ENCODE measurements at places on chromosomes 5 and 9. TPM values are rescaled to one million over a fixed set of nuclear protein-coding genes. Genes with fewer than 3 reads are reported as not detected.

GRCh38 chr5:95891499-95891898 is 69.0 kb upstream of the GLRX start:
- peak; percentile 35 for DNase-seq

DNA sequence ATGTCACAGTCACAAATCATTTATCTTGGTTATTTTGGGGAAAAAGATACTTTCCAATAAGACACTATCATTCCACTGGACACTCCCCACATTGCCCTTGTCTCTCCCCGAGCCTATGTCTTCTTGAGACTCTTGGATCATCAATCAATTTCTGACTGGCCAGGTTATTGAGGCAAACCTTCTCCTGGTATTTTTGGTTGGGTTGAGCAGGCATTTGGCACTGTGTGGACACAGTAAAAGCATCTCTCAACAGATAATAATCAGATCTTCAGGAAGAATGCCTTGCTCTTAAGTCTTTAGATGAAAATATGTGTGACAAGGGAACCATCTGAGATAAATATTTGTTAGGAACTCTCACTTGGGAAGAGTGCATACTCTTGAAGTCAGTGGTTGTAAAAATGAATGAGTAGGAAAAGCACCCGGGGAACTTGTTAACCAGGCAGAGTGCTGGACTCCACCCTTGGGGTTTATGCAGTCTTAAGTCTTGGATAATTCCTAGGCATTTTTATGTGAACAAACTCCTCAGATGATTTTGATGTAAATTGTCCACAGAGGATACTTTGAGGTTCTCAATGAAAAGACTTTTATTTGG is 223.8 kb upstream of the CLINT1 start:
- DNase-seq: no peak

GRCh38 chr9:93673021-93673838 is 96.8 kb downstream of the PHF2 start:
- peak; percentile 31 for DNase-seq

DNA sequence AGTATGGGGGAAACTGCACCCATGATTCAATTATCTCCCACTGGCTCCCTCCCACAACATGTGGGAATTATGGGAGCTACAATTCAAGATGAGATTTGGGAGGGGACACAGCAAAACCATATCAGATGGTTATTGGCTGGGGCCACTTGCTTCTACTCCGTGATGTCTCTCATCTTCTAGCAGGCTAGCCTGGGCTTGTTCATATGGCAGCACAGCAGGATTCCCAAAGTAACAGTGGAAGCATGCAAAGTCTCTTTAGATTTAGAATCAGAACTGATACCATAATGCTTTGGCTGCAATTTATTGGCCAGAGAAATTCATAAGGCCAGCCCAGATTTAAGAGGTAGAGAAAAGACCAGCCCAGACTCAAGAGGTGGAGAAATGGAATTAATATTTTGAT is 126.2 kb downstream of the PTTG1 start:
- DNase-seq: no peak

DNA sequence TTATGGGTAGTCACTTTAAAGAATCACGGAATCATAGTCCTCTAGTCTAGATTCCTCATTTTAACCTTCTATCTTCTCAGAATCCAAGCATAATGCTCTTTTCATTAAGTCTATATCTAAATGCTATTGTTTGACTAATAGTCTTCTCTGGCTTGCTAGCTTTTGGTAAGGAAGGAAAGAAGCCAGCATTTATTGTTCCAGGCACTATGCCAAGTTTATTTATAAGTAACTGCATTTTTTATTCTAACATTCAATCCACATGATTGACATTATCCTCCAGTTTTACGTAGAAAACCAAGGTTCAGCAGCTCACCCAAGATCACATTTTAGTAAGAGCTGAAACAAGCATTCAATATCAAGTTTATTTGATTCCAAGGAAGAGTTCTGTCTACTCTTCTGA is 254.2 kb downstream of the SAXO1 start:
- DNase-seq: no peak

DNA sequence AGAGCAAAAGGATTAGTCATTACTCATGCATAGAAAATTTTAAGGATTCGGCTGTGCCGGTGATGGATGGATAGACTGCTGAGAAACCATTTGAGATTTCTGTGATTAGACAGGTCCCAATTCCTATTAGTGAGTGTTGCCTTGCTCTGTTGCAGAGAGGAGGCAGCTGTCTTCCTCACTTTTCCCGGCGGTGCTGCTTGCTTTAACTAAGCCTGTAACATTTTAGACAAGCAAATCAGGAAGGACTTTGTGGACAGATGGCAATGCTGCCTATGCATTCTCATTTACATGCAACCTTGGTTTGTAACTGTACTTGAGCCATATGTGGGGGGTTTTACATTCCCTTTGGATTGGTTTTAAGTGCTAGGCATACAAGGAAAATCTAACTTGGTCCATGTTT is 1176.3 kb downstream of the CDH18 start:
- DNase-seq: no peak

DNA sequence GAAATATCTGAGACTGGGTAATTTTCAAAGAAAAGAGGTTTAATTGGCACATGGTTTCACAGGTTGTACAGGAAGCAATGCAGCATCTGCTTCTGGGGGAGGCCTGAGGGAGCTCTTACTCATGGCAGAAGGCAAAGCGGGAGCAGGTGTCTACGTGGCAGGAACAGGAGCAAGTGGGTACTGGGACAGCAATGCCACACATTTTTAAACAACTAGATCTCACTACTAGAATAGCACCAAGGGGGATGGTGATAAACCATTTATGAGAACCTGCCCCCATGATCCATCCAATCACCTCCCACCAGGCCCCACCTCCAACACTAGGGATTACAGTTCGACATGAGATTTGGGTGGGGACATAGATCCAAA is 47.6 kb upstream of the HOMER1 start:
- peak; percentile 69 for DNase-seq

DNA sequence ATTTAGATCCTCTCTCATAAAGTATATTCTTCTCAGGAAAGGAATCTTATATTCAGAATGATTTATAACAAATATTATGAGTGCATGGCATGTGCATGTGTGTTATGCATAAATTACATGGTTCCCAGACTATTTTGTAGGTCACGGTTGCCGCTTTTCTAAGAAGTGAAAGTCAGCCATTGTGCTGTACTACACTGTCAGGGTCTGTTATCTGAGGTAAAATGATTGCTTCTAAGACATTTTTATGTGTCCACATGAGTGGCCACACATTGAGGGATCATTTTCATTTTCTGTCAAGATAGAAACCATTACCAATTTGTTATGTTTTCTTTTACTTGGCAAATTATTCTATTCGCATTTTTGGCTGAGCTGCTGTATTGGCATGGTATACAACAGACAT is 210.8 kb downstream of the CWC27 start:
- no peak for DNase-seq

DNA sequence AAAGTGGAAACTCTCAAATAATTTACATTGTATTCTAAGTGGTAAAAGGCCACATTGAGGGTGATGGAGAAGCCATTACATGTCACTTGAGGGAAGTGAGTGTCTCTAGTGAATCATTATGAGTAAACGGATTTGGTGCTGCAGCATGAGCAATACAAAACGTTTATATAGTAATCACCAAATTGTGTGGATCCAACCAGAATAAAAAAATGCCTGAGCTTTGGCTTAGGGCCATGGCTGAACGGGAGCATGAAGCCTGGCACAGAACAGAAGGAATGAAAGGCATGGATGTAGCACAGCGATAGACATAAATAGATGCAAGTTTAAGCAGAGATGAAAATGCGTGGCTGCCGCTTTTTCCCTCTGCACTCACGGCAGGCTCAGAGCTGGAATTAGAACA is 58.3 kb downstream of the PTTG1 start:
- peak; percentile 19 for DNase-seq

DNA sequence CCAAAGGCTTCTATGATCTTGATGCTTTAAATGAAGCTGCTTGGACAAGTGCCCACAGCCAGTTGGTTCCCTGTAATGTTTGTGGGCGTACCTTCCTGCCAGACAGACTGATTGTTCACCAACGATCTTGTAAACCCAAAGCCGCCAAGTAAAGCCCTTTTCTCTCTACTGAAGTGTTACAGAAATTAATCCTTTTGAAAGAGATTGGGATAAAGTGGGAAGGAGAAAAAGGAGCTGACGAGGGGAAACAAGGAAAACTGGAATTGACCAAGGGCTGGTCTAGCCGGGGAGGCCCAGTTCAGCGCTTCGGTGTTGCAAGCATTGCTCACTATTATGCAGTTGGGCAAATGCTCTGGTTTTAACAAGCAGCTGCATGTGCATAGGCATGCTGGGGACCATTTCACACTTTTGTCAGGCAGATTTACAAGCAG is 53.2 kb downstream of the ZNF474 start:
- DNase-seq: peak; percentile 86

DNA sequence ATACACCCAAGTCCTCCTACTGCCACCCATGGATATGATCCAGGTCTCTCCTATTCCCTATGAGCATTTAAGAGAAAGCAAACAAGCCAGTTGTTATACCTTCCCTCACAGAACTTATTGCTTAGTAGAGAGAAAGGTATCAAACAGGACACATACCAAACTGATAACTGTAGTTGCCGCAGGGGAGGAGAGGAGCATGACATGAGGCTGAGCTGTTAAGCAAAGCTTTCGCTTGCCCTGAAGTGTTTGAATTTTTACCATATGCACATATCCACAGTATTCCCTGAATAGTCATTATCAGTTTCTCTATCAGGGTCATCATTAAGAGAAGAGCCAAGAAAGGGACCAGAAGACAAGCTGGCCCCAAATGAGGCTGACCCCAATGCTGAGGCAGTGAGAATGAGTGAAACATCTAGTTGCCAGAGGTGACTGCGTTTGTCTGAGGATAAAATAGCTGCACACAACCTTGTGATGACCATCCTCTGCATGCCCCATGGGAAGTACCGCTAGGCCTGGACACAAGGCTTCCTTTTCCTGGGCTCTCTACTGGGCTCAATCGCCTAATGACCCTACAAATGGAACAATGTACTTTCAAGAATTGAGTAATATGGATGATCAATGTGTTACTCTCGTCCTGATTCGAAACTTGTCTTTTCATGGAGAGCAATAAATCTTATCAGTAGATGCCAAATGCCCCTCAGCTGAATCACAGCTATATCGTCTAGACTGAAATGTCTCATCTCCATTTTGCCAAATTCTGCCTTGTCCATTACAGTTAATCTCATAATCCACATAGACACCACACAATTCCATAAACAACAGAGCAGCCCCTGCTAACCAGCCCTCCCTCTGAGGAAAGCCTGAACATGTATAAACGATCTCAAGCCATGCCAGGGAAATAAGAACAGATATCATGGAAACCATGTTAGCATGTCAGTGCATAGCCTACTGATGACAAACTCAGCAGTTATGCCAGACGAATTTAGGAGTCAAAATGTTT is 4.3 kb upstream of the IFNK start:
- no peak for DNase-seq

DNA sequence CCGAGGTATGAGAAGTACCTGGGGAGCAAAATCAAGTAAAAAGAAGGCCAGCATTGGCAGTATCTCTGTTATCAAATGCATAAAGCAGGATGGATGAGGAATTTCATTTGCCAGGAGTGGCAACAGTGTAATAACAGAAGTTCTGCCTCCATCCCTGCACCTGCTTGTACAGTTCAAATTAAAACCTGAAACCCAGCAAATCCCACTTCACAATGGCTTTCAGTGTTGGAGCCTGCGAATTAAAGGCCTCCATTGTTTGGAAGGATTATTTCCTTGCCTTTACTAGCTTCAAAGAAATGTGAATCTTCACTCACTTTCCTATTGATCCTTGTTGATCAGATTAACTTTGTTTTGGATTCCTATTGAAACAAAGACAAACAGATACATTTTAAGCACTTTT is 31.5 kb upstream of the IRX1 start:
- DNase-seq: no peak

GRCh38 chr5:173868096-173868880 is 19.9 kb upstream of the CPEB4 start:
- no peak for DNase-seq

DNA sequence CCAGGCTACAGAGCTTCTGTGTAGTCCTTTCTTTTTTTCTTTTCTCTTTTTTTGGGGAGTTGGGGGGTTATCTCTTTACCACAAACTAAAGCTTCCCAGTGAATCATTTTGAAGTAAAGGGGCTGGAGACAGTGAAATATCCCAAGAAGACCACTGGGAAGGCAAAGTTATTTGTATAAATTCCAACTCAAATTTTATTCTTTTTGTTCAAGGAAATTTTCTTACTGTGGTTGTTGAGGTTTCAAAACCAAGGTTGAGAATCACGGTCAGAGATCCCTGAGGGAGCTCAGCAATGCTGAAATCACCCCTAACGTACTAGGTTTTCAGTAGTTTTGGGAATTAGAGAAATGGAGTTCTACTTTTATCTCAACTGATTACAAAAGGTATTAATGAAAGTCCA is 175.7 kb downstream of the ARHGEF28 start:
- peak; percentile 31 for DNase-seq

GRCh38 chr9:106218854-106219253 is 524.5 kb downstream of the TMEM38B start:
- DNase-seq: no peak

GRCh38 chr9:22913518-22913917 is 466.9 kb downstream of the DMRTA1 start:
- DNase-seq: no peak

The SMAD5 gene
- total RNA-seq: 54.3 TPM

The CCL19 gene
- not detected for total RNA-seq

The PCAT7 gene
- total RNA-seq: not detected

The BNC2 gene
- 32.4 TPM for total RNA-seq

The RASGRF2 gene
- total RNA-seq: not detected

The WDR38 gene
- total RNA-seq: 0.16 TPM

The TAF11L7 gene
- not detected for total RNA-seq

The NRARP gene
- 1.2 TPM for total RNA-seq

The ADRB2 gene
- total RNA-seq: 5.1 TPM

The ACOT12 gene
- total RNA-seq: not detected

The GAS1 gene
- 190 TPM for total RNA-seq
